ENCODE measurements at places on chromosomes 4 and X.

- DNase-seq, result no peak
Measured at GRCh38 chr4:153564630-153565525, 98.7 kb downstream of the TMEM131L start.

- no peak for DNase-seq
Measured at GRCh38 chrX:38868941-38869401, 67.7 kb downstream of the MID1IP1 start.

GRCh38 chrX:9953396-9953795, 13.8 kb upstream of the CLDN34 start:
- no peak for DNase-seq

- no peak for DNase-seq
Measured at GRCh38 chr4:31482691-31483090, 762.5 kb downstream of the PCDH7 start.

DNA sequence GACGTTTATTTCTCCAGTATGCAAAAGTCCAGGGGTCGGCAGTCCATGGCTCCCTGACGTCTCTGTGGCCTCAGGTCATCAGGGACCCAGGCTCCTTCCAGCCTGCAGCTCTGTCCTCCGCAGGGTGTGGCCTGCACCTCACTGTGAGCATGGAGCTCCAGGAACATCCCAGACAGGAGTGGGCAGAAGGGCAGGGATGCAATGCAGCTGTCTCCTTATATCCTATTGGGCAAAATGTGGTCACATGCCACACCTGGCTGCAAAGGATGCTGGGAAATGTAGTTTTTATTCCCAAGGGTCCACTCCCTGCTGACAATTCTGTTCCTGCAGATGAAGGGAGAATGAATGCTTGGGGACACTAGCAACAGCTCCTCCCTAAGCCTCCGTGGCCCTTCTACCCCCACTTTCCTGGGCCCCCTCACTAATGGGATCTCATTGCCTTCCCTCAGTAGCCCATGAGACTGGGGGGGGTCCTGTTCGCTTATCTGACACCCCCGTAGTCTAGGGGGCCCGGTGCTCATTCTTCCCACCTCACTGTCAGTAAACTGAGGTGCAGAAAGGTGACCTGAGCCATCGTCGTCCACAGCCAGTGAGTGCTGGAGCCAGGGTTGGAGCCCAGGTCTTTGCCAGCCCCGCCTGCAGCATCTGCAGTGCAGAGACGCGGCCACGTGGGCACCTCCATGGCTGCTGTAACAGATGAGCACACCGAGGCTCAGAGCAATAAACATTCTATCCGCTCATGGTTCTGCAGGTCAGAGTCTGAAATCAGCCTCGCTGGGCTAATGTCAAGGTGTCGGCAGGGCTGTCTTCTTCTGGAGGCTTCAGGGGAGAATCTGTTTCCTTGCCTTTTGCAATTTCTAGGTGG, 5.9 kb upstream of the GRPEL1 start:
- peak; percentile 72 for DNase-seq

- no peak for DNase-seq
Measured at GRCh38 chr4:188113156-188113555, 3.8 kb upstream of the TRIML2 start.

- DNase-seq, result no peak
Measured at GRCh38 chrX:12002876-12003275, 135.4 kb upstream of the FRMPD4 start.

- DNase-seq, result no peak
Measured at GRCh38 chrX:20680998-20681397, 414.3 kb upstream of the RPS6KA3 start.

All from 8988T (cell line).